NCI-H146 (cell line): ENCODE measurements at places on chromosomes 2 and 18.

DNA sequence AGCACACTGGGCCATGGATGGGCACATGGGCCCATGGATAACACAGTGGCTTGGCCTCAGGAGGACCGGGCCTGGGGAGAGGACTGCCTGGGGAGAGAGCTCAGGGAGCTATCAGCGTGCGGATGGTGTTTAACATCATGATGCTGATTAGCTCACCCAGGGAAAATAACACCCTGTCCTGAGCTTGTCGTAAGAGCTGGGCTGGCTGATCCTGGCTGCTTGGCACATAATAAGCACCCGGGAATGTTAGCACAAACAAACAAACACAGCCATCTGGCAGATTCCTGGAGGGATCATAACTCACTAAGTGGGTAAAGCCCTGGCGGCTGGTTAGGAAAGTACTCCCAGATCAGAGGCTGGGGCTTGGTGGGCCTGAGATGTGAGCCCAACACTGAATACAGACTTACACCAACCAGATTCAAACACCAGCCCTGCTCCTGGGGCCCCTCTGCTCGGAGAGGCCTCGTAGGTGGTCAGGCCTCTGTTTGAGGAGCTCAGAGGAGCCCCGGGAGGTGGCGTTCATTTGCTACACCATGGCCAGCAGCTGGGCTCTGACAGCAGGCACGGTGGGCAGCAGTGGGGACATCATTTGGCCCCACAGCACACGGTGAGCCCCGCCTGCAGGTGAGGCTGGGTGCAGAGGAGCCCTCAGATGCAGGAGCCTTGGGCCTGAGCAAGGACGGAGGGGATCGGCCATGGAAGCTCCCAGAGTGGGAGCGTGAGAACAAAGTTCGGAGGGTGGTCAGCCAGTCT lies 193.4 kb upstream of the HDAC4 start:
- DNase-seq, result no peak

- DNase-seq, result no peak
Measured at GRCh38 chr2:204003276-204003990, 66.9 kb downstream of the ICOS start.

DNA sequence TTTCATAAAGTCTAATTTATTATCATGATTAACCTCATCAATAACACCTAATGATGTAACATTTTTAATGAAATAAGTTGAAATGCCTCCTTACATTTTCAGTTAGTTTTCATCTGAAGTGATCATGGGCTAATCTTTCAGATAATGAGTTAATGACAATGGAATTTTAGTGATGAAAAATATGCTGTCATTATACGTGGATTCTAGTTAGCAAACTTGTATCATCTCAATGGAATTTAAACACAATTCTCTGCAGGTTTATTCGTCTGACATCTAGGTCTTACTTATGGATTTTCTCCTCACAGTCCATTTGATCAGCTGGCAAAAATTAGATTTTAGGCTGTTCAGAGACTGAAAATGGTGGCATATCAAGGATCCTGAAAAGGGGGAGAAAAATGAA lies 885.0 kb downstream of the SLC4A3 start:
- DNase-seq, result no peak

DNA sequence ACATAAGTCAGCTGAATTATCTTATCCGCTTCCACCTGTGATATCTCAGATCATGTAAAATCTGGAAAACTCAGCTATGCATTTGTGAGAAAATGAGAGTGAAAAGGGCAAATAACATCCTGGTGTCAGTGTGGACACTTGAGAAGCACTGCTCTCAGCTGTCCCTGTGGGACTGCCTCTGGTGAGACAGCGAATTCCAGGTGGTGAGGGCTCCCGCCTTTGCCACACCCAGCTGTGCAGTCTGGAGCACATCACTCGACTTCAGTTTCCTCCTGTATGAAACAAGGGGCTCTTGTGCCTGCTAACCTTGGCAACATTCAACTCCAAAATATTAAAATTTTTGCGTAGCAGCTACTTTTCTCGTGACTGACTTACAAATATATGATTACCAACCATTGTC lies 194.9 kb upstream of the BOD1L2 start:
- peak; percentile 30 for DNase-seq

- no peak for DNase-seq
Measured at GRCh38 chr18:79882522-79883241, 68.8 kb downstream of the SLC66A2 start.

GRCh38 chr18:36505665-36506064 lies 208.2 kb downstream of the FHOD3 start:
- no peak for DNase-seq

- DNase-seq, result no peak
Measured at GRCh38 chr2:25473131-25473530, 131.4 kb upstream of the DNMT3A start.

DNA sequence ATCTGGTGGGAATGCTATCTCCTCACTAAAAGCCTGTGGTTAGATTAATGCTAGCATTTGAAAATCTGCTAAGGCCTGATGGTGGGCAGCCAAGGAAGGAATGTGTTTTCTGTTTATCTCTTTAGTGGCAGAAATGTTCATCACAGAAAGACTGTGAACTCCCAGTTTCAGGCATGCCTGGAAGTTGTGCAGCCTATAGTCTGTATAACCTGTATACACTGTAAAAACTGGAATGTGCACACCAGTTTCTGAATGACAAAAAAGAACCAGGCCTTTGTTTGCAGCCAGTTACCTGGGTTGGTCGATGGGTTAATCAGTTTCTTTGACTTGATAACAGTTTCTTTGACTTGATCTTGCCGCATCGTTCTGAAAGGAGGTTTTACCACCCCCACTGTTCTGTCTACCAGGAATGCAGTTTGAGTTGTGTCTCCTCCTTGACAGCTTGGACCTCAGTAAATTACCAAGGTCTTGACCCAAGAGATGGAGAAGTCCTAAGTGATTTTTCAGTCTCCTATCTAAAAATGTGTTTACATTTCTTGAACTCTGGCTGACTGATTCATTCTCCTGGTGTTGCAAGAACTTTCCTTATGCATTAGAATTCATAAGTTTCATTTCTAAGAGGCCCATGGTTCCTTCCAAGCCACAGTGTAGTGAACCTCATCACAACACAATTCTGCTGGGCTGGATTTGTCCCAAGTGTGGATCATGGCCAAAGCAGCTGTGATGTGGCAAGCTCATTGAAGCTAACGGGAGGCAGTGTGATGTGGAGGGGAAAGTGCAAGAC lies 62.2 kb downstream of the KIAA2012 start:
- DNase-seq, result no peak

GRCh38 chr2:105841551-105841950 lies 96.8 kb downstream of the NCK2 start:
- DNase-seq, result no peak

DNA sequence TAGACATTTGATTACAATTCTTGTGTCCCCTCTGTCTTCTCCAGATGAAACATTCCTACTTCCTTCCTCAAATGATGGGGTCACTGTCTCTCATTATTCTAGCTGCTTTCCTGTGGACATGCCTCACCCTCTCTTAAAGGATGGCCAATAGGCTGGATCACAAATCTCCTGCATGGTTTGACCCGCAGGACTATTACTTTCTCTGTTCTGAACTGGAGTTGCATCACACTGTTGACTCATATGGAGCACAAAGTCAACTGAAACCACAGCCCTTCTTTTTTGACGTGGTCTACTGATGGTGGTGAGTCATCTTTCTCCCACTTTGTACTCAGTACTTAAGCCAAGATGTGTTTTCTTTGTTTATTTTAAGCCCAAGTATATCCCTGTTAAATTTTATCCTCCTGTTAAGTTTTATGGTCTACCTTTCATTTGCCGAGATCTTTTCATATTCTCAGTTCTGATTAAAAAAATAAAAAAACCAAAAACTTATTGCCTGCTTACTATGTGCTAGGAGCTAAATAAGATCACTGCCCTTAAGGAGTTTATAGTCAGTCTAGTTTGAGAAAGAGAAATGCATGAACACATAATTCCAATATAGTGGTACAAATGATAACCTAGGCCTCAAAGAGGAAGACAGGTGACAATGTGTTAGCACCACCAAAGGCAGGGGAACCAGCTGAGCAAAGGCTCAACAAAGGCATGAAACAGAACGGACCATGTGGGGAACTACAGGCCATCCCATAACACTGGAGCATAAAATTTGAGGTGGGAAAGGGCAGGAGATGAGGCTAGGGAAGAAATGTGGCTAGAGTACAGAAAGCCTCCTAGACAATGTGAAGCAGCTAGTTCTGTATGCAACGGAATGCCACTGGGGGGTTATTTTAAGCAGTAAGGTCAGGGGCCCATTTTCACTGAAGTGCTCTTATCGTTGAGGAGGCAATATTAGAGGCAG lies 67.6 kb upstream of the ZFP36L2 start:
- no peak for DNase-seq

DNA sequence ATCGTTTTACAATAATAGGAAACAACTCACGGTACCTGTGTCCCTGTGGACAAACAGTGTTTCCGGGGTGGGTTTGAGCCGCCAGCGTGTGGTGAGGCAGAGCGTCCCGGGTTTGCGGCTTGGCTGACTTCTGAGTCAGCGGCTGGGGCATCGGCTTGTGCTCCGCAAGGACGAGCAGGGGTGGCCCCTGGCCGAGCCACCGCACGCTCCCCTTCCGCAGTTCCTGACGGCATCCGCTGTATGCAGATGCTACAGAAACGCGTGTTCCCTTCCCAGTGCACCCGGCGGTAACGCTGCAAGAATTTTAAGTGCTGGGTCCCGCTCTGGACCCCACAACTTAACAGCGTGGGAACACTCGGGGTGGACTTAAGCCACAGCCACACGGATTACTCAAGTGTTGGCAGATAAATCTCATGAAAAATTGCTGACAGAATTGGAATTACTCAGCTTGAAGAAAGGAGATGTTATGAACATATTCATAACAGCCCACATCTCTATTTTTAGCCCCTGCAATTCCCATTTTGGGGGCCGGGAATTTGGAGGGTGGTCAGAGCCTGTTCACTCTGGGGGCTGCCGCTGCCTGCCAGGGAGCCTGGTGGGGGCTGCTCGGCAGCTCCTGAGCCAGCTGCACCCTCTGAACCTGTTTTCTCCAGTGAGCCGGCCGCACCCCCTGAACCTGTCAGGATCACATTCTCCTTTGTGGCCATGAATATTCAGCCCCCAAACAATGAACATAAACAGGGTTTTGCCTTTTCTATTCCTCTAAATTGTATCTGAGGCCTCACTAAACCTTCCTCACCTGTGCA lies 12.6 kb upstream of the KCNG2 start:
- DNase-seq, result peak; percentile 58

DNA sequence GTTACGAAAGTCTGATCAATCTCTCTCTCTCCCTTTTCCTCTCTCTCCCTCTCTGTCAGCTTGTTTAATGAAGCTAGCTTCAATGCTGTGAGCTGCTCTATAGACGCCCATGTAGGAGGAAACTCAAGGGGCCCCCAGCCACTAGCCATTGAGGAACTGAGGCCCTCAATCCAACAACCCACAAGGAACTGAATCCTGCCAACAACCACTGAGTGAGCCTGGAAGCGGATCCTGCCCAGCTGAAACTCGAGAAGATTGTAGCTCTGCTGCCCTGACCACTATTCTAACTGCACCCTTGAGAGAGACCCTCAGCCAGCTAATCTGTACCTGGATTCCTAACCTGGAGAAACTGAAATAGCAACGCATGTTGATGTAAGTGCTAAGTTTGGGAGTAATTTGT lies 129.2 kb downstream of the BCL11A start:
- no peak for DNase-seq

DNA sequence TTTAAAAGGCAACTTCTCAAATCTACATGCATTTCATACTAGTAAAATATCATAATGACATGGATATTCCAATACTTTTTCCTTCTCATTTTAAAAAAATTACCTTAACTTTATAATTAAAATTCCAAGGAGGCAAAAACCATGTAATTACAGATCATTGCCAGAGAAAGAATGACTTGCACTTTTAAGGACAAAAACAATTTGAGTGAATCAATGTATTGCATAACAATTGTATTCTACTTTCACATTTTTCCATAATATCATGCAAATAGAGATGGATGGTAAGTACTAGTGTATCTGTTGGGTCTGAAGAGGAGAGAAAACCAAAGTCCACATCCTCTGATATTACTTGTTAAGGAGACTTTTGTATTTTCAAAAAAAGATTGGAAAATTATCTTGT lies 89.5 kb upstream of the NCK2 start:
- no peak for DNase-seq

GRCh38 chr2:186848873-186849578 lies at the start of gene ZSWIM2:
Gene ZSWIM2, minus strand, starts transcription at chr2:186849170. Its CDS starts 40 bp downstream, at chr2:186849130.
- DNase-seq, result peak; percentile 95
